Stimulated activated CD4-positive, alpha-beta T cell treated with anti-CD3 and anti-CD28 coated beads, TNF-alpha, amount 100 ng/mL, for 4 hours (primary cell): ENCODE measurements at places on chromosomes 5 and 9.

GRCh38 chr5:175822225-175822624 lies 49.2 kb upstream of the CPLX2 start:
- no peak for DNase-seq

DNA sequence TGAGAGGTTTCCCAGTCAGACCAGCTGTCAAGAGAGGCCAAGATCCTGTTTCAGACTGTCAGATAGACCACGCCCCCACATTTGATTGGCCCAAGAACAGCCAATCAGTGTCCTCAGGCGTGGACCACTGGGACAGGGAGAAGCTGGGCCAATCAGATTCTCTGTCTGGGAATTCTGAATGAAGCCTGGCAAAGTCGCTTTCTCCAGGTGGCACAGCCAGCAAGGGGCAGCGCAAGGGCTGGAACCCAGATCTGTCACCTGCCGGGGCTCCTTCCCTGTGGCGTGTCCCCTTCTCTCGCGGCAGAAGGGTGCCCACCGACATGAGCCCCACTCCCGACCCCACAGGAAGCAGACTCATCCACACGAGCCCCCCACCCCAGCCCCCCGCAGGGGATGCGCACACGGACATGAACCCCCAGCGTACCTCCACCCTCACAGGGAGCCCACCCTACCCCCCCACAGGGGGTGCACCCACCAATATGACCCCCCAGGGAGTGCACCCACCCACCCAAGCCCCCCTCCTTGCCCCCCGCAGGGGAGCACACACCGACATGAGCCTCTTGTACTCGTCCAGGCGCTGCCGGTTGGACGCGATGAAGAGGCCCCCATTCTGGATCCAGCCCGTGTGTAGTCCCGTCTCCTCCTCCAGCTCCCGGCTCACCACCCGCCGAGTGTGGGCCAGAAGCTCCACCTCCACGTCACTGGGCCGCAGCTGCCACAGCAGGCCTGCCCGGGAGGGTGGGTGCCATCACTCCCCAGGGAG lies 6.1 kb downstream of the SARDH start:
- no peak for DNase-seq

GRCh38 chr5:178492278-178492677 lies 97.9 kb downstream of the COL23A1 start:
- DNase-seq, result no peak

GRCh38 chr5:64161420-64161819 lies 4.2 kb upstream of the RNF180 start:
- DNase-seq, result no peak

GRCh38 chr5:121189342-121190305 lies 662.1 kb upstream of the FTMT start:
- DNase-seq, result no peak

- no peak for DNase-seq
These were observed 23.2 kb downstream of the LYSMD3 start for GRCh38 chr5:90506221-90506620.

- DNase-seq, result no peak
These were observed 17.7 kb downstream of the SLC28A3 start for GRCh38 chr9:84322828-84323227.

GRCh38 chr5:99349787-99350186 lies 421.0 kb upstream of the CHD1 start:
- no peak for DNase-seq

DNA sequence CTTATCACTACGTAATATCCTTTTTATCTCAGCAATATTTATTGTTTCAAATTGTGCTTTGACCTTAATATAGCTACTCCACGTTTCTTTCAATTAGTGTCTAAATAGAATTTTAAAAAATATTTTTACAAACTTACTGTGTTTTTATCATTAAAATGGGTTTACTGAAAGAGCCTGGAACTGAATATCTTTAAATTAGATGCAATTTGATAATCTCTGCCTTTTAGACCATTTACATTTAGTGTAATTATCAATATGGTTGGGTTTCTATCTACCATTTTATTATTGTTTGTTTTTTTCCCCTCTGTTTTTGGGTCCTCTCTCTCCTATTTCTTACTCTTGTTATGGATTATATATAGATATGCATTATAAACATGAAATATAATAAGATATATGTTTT lies 327.8 kb downstream of the IRX2 start:
- no peak for DNase-seq

GRCh38 chr5:133334796-133335639 lies 277.3 kb downstream of the FSTL4 start:
- DNase-seq, result no peak

- DNase-seq, result no peak
These were observed 98.6 kb upstream of the FER start for GRCh38 chr5:108649106-108649505.

- no peak for DNase-seq
These were observed 7.5 kb downstream of the ADRB2 start for GRCh38 chr5:148833925-148834324.

- DNase-seq, result no peak
These were observed 31.8 kb downstream of the SPATA31C2 start for GRCh38 chr9:88106492-88106891.

DNA sequence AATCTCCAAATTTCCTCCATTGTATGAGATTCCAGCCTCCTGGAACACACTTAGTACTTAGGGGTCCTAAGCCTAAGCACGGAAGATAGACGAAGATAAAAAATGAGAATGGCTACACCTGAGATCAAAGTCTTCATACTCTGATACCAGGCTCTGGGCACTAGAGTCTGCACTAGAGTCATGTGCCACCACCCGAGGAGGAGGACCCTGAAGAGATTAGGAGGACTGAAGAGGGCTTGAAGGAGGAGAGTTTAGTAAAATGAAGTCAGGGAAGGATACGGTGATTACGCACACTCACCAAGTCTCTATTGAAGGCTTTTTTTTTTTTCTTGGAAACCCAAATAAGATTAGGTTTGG lies 573 bp upstream of the SPATA24 start:
- DNase-seq, result no peak

DNA sequence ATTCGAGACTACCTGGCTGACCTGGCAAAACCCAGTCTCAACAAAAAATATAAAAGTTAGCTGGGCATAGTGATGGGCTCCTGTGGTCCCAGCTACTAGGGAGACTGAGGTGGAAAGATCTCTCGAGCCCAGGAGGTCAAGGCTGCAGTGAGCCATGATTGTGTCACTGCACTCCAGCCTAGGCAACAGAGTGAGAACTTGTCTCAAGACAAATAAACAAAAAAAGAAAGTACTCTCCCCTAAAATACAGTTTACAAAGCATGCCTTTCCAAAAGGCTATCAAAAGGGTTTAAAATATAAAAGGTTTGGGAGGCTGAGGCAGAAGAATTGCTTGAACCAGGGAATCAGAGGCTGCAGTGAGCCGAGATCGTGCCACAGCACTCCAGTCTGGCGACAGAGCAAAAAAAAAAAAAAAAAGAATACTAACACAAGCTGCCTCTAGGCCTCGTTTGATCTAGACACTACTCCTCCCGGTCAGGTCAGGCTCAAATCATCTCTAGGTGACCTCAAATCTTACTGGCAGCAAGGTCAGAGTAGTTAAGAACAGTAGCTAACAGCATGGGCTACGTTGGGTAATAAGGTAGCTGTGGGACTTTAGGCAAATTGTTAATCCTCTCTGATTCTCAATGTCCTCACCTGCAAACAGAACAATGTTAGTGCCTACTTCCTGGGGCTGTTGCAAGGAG lies 9.3 kb downstream of the NAIF1 start:
- no peak for DNase-seq
